ENCODE measurements at places on chromosomes 12 and 14. TPM values are rescaled to one million over a fixed set of nuclear protein-coding genes. Genes with fewer than 3 reads are reported as not detected.

The A2M gene
- total RNA-seq = 2,772 TPM

DNA sequence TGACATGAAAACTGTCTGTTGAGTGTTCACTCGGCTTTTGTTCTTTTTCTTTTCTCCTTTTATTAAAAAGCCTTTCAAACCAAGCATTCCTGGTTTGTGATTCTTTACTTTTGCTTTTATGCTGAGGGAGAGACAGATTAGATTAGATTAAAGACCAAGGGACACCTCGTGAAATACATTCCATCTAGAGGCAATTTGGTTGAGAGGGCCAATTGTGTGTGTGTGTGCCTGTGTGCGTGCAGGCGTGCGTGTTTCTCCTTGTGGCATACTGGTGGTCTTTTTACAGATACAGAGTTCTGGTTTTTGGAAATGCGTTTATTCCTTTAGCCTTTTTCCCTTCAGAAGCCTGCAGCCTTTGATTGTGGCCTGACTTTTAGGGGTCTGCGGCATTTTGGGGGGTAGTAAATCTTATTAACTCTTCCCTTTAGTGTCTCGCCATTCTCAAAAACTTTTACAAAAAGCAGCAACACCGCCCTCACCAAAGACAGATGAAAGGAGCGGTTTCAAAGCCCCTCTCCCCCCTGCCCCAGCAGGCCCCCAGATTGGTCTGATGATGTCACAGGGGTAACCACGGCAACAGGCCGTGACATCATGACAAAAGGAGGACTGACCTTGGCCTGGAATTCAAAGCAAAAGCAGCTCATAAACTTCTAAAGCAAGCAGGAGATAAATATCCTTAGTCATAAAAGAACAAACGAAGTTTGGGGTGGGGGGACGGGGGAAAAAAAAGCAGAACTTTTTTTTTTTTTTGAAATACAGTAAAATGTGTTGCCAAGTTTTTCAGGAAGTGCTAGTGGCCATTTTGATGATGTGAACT lies 84.1 kb upstream of the TBX3 start:
- no peaks in the 10 kb centered on the region for H3K4me1 ChIP-seq
- no peaks in the 10 kb centered on the region for H3K36me3 ChIP-seq
- H3K4me3 ChIP-seq = no peak overlapping the region
- DNase-seq = no peak
- H3K27ac ChIP-seq = no peak overlapping the region
- H3K27me3 ChIP-seq = no peaks in the 10 kb centered on the region

GRCh38 chr12:100267603-100268281 lies 765 bp downstream of the SCYL2 start:
- H3K4me1 ChIP-seq = peaks cover 40% of the 10 kb centered on the region
- no peaks in the 10 kb centered on the region for H3K27me3 ChIP-seq
- peak overlapping the region; percentile 90 for H3K4me3 ChIP-seq
- DNase-seq = no peak

The KLHL33 gene
- 0.29 TPM for total RNA-seq

GRCh38 chr12:20350495-20350894 lies 17.8 kb upstream of the PDE3A start:
- no peak for DNase-seq
- H3K36me3 ChIP-seq = no peaks in the 10 kb centered on the region
- H3K4me1 ChIP-seq = no peaks in the 10 kb centered on the region

DNA sequence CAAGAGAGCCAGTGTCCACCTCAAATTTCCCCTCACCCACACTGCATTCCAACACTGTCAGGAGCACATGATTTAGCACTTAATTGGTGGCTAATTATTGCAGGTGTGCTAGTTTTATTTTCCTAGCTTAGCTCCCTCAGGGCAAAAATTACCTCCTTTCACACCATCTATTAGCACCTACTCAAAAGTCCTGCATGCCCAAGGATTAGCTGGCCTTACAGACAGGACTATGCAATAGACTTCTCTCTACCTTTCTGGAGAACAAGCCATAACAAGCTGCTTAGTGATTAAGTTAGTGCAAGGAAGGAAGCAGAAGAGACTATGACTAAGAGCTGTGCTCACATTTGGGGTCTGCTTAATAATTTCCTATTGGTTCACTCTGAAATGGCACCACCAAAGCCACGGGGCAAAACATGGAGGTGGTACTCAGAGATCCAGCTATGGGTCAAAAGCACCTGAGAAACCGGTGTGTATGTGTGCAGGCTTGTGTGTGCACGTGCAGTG lies 69.5 kb downstream of the STON2 start:
- H3K36me3 ChIP-seq = no peaks in the 10 kb centered on the region
- no peak overlapping the region for H3K27ac ChIP-seq
- no peak for DNase-seq
- no peaks in the 10 kb centered on the region for H3K4me1 ChIP-seq

DNA sequence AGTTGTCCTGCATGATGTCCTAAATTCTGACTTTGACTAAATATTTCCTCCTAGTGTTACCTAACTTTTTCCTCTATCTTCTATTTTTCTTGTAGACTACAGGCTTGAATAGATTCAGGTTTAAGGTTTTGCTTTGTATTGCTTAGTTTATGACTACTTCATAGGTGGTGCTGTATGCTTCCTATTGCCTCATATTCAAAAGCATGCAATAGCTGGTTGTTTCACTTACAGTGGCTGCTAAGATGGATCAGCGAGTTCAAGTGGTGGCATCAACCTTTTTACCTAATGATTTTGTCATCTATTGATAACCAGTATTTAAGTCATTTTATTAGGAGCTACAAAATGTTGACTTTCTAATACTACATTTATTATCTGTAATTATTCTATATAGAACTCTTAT lies 36.3 kb upstream of the BICD1 start:
- H3K27me3 ChIP-seq = no peaks in the 10 kb centered on the region
- H3K36me3 ChIP-seq = no peaks in the 10 kb centered on the region
- no peak for DNase-seq
- no peak overlapping the region for H3K27ac ChIP-seq
- no peak overlapping the region for H3K4me3 ChIP-seq

DNA sequence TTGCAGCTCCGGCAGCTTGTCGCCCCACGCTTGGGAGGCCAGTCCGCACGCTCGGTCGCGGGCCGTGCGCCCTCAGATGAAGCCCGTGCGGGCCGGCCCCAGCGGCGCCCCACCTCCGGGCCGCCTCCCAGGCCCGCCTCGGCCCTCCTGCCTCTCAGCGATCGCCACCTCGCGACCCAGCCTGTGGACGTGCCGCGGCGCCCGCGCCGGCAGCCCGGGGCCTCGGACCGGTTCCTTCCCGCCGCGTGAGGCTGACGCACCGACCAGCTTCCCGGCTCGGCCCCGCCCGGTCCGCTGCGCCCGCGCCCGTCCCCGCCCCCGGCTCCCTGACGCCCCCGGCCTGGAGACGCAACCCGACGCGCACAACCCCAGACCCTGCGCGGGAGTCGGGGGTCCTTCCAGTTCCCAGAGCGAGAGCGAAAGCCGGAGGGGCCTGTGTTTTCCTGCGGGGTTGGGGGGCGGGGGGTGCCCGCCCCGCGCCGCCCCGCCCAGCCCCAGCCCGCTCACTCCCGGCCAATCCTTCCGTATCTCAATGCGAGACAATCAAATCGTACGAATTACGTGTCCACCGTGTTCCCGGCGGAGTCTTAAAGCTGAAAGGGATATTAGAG lies at the start of gene ERO1A:
Gene ERO1A (minus strand): TSS at position 78 of the 611 bp plus-strand sequence. CDS start 77 bp downstream, at position 1.
- DNase-seq = peak; percentile 95
- no peaks in the 10 kb centered on the region for H3K36me3 ChIP-seq
- H3K4me3 ChIP-seq = peak within 1 kb of the TSS; percentile 97
- H3K27me3 ChIP-seq = no peaks in the 10 kb centered on the region

The SYCP3 gene
- total RNA-seq = 0.64 TPM

DNA sequence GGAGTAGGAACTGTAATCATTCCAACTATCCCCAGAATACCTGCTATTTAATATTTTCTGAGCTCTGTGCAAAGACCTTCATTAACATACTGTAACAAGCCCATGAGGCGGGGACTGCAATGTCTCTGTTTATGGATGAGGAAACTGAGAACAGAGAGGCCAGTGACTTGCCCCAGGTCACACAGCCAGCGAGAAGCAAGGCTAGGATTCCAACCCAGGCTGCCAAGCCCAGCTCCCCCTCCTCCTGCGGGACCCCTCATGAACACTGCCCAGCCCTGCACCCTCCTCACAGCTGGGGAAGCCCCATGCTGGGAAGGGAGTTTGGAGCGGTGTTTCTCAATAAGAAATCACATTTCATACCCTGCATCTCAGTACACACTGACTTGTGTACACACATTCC lies 10.9 kb downstream of the HVCN1 start:
- H3K27ac ChIP-seq = no peak overlapping the region
- H3K36me3 ChIP-seq = no peaks in the 10 kb centered on the region
- no peak for DNase-seq
- H3K27me3 ChIP-seq = no peaks in the 10 kb centered on the region

GRCh38 chr12:8057306-8057705 lies 8.9 kb downstream of the C3AR1 start:
- H3K36me3 ChIP-seq = peaks cover 33% of the 10 kb centered on the region
- H3K4me3 ChIP-seq = no peak overlapping the region
- H3K27ac ChIP-seq = no peak overlapping the region
- no peaks in the 10 kb centered on the region for H3K27me3 ChIP-seq
- no peaks in the 10 kb centered on the region for H3K4me1 ChIP-seq

The PMCH gene
- not detected for total RNA-seq

DNA sequence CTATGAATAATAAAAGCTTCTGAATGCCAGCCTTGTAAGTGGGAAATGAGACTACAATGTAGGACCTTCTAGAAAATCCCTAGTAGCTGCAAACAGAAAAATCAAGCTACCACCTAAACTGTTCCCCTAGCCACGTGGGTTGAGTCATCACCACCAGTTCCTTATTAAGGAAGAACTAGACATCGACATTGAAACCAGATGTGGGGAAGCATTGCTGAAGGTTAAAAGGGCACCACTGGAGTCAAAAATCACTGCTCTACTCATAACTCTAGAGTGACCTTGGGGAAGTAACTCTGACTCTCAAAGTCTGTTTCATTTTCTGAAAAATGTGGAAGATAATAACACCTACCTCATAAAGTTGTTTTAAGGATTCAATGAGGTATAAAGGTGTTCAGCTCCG lies 9.4 kb upstream of the CNIH1 start:
- H3K4me3 ChIP-seq = no peak overlapping the region
- no peaks in the 10 kb centered on the region for H3K36me3 ChIP-seq
- peaks cover 8% of the 10 kb centered on the region for H3K4me1 ChIP-seq
- no peak overlapping the region for H3K27ac ChIP-seq

The PTPN6 gene
- 154 TPM for total RNA-seq

DNA sequence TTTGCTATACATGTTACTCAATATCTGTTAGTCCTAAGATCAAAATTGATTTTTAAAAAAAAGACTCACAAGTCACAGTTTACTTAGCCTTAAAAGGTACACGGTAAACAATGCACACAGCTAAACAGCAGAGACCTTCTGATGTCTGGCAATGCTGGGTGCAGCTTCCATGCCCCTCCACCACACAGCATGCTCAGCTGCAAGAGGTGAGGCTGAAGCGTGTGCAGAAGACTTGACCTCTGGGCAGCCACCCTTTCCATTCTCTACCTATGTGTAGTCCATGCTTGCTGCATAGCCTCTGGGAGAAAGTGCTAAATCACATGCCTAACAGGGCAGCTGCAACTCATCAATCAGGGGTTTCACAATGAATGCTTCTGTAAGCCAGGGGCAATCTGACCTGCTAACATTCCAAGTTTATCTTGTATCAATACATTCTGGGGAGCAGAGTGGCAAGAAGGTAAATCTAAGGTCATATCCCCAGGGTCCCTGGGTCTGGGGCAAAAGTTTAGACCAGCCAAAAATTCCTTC lies 44.5 kb upstream of the AMN1 start:
- H3K4me1 ChIP-seq = no peaks in the 10 kb centered on the region
- H3K4me3 ChIP-seq = no peak overlapping the region
- H3K36me3 ChIP-seq = no peaks in the 10 kb centered on the region
- H3K27ac ChIP-seq = no peak overlapping the region
- DNase-seq = no peak

The KRT80 gene
- total RNA-seq = 8.6 TPM

The SLC5A8 gene
- 2.8 TPM for total RNA-seq

GRCh38 chr12:46187023-46187422 lies 81.8 kb downstream of the SLC38A1 start:
- H3K36me3 ChIP-seq = no peaks in the 10 kb centered on the region
- DNase-seq = no peak
- H3K4me3 ChIP-seq = no peak overlapping the region
- H3K27me3 ChIP-seq = no peaks in the 10 kb centered on the region
- H3K4me1 ChIP-seq = peaks cover 6% of the 10 kb centered on the region

The BMP4 gene
- 12.3 TPM for total RNA-seq

- peaks cover 45% of the 10 kb centered on the region for H3K4me1 ChIP-seq
- peak overlapping the region; percentile 94 for H3K4me3 ChIP-seq
- peaks cover 43% of the 10 kb centered on the region for H3K36me3 ChIP-seq
- no peak for DNase-seq
- peak overlapping the region; percentile 90 for H3K27ac ChIP-seq
- H3K27me3 ChIP-seq = no peaks in the 10 kb centered on the region
Measured at GRCh38 chr12:57518920-57519795, 1.2 kb downstream of the DDIT3 start.

DNA sequence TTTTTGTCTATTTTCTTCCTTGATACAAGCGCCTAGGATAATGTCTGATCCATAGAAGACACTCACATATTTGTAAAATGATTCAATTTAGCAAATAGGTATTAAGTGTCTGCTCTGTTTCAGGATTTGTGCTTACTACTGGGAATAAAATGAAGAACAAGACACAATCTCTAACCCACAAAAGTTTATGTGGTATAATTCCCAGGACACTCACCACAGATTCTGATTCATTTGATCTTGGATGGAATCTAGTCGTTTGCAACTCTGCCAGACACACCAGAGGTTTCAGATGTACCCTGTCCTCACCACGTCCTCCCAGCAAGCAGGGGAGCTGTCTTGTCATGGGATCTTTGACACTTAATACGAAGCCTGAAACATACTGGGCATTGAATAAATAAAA lies 208.3 kb downstream of the LRIG3 start:
- no peak for DNase-seq
- no peaks in the 10 kb centered on the region for H3K36me3 ChIP-seq
- H3K27me3 ChIP-seq = no peaks in the 10 kb centered on the region
- no peak overlapping the region for H3K27ac ChIP-seq
- no peak overlapping the region for H3K4me3 ChIP-seq
- no peaks in the 10 kb centered on the region for H3K4me1 ChIP-seq

DNA sequence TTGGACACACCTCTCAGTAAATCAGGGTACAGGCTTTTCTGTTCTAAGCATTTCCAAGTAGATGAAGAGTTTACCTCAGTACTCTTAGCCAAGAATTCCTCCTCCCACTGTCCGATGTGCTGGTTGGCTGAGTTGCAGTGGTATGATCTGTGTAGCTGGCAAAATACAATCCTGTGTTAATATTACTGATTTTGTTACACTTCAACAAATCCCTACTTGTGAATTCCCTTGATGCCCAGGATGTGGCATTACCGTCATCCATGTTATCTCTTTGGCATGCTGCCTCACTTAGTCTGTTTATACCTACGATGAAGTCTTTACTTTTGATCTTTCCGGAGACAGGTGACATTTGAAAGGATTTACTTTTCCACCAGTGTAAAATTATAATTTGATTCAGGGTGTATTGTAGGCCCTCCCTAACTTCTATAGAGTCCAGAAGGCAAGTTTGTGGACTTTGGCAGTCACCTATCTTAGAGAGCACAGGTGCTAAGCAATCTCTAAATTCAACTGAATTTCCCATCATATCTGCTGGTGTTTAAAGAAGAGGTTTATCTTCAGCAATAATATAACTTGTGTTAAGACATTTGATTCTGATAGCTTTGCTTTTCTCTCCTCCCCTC lies 10.1 kb downstream of the CCDC196 start:
- DNase-seq = no peak
- H3K27ac ChIP-seq = no peak overlapping the region
- H3K4me1 ChIP-seq = no peaks in the 10 kb centered on the region
- H3K27me3 ChIP-seq = no peaks in the 10 kb centered on the region
- H3K36me3 ChIP-seq = no peaks in the 10 kb centered on the region

- no peak overlapping the region for H3K27ac ChIP-seq
- H3K4me3 ChIP-seq = no peak overlapping the region
- peaks cover 100% of the 10 kb centered on the region for H3K36me3 ChIP-seq
- H3K4me1 ChIP-seq = peaks cover 34% of the 10 kb centered on the region
- DNase-seq = no peak
Measured at GRCh38 chr12:119676022-119676421, 8.1 kb downstream of the PRKAB1 start.

The RHEBL1 gene
- 1.1 TPM for total RNA-seq

The GUCY2C gene
- not detected for total RNA-seq
